ENCODE measurements at places on chromosomes 16 and 17.
A peak's percentile ranks its signal among the peaks of the same experiment; 100 is the strongest.

DNA sequence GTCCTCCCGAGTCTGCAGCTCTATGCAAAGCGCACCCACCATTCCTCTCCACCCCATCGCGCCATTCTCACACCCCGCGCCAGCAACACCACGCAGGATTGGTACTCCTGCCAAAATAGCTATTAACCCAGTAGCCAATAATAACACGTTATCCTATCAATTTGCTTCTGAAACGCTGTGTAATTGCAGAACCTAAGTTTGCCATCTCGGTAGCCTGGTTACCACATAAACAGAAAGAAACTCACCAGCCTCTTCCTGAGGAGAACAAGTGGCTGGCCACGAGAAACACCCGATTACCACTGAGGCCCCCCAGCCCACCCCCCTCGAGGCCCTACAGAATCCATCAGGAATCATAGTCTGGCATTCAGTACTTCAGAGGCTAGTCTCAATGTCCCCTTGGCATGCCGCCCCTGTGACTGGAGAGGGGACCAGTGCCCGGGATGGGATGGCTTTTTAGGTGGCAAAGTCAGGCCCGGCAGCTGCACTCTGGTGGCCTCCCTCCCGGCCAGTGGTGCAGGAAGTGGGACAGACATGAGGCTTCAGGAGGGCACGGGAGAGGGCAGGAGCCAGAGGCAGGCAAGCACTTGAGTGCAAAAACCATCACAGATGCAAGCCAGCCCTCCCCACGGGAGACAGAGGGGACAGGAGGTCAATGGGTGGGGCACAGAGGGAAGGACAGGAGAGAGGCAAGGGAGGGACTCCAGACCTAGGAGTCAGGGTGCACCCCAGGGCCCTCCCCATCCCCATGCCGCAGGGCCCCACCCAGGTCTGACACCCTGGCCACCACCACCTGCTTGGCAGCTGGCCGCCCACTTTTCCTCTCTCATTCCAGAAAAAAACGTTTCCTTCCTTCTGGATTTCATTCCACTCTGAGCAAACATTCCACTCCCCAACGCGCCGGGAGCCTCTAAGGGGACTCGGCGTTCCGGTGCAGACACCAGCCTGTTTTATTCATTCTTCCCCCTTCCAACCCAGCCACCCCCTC is 192.5 kb downstream of the ZNF423 start:
- DNase-seq = no peak

GRCh38 chr16:12311877-12312276 is 335.3 kb downstream of the SNX29 start:
- DNase-seq = no peak

DNA sequence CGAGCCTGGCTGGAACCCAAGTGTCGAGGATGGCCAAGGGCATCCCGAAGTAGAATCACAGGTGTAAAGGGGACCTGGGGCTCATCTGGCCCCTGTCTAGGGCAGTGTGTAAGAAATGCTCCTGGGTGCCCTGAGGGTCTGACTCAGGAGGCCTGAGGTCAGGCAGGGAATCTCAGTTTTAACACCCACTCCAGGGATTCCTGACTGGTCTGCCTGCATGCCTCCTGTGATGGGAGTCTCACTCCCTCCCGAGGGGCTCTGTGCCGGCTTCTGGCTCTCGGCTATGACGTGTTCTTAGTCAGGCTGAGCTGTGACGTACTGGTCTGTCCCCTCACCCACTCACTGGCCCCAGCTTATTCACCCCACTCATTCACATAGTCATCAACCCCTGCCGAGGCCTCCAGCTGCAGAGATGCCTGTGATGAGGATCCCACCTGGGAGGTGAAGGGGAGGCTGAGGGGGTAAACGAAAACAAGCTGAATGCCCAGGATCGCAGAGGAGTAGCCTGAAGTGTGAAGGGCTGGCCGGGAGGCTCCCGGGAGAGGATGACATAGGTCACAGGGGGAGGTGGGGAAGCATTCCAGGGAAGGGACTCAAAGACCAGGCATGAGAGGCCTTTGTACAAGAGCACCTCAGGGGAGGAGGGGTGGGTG is 23.8 kb downstream of the FAM83G start:
- DNase-seq = no peak

GRCh38 chr16:52069866-52070265 is 477.1 kb downstream of the TOX3 start:
- DNase-seq = no peak

DNA sequence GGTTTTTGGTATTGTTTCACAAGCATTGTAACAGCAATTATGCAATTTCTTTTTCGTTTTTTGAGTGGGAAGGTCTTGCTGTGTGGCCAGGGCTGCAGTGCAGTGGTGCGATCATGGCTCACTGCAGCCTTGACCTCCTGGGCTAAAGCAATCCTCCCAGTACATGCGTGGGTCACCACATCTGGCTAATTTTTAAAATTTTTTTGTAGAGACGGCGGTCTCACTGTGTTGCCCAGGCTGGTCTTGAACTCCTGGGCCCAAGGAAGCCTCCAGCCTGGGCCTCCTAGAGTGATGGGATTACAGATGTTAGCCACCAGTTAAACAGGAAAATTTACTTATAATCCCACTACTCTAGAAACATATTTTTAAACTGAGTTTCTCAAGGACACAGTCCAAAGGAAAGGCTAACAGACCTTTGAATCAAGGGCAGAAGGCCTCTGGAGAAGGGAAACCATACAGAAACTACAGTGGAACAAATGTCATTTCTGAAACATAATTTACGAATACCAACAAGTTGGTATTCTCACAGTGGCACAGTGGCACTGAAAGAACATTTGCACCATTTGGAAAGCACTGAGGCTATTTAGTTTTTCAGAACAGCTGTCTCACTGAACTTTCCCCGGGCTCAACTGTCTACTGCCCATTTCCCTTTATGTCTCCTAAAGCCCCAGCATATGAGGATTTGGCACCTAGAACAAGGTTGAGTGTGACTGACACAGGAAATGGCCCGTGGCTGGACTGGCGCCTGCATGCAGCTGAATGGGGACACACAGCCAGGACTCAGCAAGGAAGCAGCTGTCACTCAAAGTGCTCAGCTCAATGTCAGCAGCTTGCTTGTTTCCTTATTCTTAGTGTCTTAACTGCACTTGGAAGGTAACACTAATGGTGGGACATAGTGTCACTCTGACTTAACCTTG is 2.8 kb upstream of the PRKAR1A start:
- no peak for DNase-seq

- peak; percentile 9 for DNase-seq
These were observed 119.2 kb downstream of the RPTOR start for GRCh38 chr17:80663781-80664206.

DNA sequence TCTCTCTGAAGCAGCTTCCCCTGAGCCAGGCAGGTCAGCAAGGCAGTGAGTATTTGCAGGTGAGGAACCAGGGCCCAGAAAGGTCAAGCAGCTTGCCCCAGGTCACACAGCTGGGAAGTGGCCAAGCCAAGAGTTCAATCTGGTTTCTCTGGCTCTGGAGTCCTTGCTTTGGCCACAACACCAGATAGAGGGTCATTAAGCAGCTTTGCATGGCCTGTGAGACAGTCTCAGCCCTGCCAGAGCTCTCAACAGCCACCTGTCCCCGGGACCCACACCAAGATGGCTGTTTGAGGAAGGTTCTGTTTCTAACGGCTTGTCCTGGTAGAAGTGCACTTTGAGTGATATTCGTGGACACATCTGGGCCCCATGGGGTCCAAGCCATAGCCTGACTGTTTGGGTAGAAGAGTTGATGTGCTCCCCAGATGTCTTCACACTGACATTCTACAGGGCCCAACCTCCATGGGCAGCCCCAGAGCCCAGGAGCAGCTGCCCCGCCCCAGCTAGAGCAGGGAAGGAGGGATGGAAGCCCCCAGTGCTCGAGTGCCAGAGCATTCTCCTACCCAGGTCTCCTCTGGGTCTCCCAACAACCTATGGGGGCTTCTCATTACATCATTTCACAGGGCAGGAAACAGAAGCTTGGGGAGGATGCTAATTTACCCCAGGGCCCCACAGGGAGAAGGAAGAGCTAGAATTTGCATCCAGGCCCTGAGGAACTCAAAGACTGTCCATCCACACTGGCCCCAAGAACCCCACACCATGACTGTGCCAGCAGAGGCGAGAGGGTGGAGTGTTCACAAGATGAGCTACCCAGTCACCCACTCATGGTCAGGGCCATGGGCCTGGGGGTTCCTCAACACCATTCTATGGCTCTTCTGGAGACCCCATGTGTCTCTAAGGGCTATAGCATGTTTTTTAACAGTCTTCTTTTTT is 107.3 kb upstream of the CDH5 start:
- DNase-seq = no peak

Data from CD4-positive, alpha-beta T cell treated with Interleukin-4 for 4 hours (primary cell).